NCI-H1105 treated with DMSO at 0.1 percent for 48 hours (cell line): ENCODE measurements at places on chromosomes 1 and 21.

DNA sequence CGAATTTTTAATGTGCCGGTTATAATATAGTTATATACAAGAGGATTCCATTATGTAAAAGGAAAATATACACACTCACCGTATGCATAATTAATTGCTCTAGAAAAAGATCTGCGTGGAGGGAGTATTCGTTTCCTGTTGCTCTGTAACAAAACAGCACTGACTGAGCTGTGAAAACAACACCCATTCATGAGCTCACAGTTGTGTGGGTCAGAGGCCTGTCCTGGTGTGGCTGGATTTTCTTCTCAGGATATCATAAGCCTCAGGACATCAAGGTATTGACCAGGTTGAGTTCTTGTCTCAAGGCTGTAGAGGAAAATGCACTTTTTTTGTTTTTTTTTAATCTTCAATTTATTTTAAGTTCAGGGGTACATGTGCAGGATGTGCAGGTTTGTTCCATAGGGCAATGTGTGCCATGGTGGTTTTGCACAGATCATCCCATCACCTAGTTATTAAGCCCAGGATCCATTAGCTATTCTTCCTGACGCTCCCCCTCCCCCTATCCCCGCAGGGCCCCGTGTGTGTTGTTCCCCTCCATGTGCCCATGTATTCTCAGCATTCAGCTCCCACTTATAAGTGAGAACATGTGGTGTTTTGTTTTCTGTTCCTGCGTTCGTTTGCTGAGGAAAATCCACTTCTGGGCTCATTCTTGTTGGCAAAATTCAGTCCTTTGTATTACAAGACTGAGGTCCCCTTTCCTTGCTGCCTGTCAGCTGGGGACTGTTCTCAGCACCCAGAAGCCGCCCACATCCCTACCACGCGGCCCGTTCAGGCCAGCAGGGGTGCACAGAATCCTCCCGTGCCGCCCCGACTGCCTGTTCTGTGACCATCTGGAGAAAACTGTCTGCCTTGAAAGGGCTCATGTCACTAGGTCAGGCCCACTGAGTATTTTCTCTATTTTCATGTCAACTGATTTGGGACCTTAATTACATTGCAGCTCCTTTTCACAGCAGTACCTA is 87.4 kb upstream of the ERRFI1 start:
- DNase-seq: no peak

DNA sequence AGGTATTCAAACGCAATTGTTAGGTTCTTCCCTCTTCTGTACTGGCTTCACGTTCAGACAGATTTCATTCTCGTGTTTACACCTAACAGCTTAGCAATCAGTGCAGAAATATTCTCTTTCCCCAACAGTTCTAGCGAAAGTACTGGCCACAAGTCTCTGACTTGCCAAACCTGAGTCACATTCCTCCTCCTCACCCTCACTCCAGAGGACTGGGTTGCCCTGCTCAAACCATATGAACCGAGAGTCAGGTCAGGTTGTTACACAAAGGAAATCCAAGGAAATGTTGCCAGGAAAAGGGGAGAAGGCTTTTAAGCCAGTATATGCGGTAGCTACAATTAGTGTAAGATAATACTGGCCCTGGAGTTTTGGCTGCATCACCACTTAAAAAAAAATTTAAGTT is 282.5 kb downstream of the RGS7 start:
- DNase-seq: no peak

DNA sequence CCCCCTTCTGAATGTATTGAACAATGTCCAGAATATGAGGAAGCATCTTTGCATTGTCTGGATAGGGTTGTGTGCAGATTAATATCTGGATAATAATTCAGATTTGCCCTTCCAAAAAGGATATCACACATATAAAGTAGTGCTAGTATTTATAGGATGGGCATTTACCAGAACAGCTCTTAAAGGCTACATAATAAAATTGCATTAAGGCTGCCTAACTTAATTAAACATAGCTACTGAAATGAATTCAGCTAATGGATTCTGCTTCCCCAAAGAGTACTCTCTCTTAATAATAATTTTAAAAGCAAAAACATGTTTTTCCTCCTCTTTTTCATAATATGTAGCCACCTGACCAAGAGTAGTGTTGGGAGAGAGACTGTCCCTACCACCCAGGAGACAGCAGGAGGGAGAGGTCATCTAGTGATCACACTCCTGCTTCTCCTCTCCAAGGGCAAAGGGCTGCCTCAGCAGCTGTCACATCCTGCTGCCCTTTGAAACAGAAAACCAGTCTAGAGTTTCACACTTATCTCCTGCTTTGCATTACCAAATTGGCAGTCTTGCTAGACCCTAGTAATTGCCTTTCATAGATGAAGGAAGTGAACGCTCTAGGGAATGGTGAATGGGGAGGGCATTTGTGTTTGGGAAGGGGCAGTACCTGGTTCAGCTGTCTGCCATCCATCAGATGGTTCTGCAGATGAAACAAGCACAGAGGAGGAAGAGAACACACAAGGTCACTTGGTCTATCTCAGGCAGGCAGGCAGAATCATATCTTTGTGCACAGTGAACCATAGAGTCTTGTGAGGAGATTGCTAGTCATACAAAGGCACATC is 29.3 kb upstream of the DDAH1 start:
- DNase-seq: no peak

DNA sequence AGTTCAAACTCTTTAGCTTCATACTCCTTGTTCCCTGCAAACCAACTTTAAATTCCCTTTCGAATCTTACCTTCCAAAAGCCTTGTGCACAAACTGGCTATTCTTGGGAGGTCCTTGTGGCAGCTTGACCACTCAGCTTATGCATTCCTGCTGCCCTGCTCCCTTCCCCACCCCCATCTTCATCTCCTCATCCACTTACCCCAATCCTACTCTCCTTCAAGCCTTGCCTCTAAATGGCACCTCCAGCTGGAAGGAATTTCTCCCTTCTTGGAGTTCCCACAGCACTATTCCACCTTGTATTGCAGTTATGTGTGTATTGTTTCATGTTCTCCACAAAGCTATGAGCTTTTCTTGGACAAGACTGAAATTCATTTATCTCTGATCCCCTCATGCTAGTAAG is 15.3 kb upstream of the DIRAS3 start:
- DNase-seq: no peak

DNA sequence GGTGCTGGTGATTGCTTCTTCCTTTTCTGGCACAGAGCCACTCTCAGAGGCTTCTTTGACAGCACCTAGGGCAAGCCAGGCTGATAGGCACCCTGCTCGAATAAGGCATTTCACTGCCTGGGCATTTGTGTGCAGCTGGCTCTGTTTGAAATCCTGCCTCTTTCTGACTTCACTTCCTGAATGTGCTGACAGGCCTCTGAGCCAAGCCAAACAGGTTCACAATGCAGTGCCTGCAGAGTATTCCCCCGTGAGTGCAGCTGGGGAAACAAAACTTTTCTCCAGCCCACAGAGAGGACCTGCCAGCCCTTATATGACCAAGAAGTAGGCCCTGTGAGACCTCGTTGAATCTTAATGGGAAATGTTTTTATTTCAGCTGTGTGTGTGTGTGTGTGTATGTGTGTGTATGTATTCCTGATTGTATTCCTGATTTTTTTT is 10.4 kb downstream of the JUN start:
- peak; percentile 70 for DNase-seq

- DNase-seq: no peak
Measured at GRCh38 chr21:45122432-45123132, 48.2 kb downstream of the ADARB1 start.

DNA sequence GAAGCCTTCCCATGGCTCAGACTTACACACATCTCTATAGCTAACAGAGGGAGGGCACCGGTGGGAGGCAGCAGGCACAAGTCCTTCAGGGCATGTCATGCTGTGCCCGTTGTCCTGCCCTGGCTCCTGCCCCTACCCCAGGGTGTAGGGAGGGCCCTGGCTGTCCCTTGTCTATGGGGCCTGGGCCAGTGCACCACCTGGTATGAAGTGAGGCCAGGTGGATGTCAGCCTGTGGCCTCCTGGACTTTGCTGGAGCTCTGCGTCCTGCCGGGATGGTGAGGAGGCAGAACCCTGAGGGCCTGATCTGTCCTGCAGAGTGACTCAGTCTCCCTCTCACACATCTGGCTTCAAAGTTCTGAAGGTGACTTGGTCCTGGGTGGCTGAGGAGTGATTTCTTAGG is 47.3 kb upstream of the GPR37L1 start:
- no peak for DNase-seq

DNA sequence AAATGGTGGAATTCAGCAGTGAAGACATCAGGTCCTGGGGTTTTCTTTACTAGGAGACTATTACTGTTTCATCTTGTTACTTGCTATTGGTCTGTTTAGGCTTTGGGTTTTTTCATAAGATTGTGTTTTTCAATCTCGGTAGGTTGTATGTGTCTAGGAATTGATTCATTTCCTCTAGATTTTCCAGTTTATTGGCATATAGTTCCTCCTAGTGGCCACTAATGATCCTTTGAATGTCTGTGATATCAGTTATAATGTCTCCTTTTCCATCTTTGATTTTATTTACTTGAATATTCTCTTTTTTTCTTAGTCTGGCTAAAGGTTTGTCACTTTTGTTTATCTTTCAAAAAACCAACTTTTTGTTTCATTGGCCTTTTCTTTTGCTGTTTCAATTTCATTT is 233.0 kb downstream of the RWDD3 start:
- DNase-seq: peak; percentile 22

DNA sequence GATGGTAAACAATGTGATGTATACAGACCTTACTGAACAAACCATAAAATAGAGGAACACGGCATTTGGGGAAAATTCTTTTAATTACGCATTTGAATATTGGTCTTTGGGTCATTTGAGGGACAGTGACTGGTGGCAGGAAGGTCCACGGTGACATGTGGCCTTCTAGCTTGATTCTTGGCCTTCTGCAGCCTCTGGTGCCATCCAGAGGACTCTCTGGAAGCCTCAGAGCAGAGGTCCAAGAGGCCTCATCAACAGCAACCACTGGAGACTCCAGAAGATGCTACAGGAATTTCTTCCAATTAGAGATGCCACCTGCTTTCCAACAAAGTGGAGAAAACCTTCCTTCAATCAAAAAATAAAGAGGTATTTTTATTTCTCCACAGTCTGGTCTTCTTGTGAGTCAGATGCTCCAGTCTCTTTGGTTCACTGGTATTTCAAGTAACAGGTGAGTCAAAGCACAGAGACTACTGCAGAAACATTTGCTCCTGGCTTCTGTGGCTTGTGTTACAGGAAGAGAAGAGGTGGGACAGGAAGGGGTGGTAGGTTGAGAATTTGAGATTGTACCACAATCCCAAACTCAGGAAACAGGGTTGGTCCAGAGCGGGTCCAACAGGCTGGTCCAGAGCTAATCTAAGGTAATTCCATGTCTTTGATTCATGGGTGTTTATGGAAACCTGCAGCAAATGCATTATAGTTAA is 2.7 kb upstream of the F5 start:
- DNase-seq: no peak

DNA sequence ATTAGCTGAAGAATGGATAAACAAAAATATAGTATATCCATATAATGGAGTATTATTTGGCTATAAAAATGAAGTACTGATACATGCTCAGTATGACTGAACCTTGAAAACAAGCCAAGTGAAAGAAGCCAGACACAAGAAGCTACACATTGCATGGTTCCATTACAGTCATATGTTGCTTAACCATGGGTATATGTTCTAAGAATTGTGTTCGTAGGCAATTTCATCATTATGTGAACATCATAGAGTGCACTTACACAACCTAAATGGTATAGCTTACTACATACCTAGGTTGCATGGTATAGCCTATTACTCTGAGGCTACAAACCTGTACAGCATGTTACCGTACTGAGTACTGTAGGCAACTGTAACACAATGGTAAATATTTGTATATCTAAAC is 28.6 kb upstream of the FCAMR start:
- DNase-seq: no peak

DNA sequence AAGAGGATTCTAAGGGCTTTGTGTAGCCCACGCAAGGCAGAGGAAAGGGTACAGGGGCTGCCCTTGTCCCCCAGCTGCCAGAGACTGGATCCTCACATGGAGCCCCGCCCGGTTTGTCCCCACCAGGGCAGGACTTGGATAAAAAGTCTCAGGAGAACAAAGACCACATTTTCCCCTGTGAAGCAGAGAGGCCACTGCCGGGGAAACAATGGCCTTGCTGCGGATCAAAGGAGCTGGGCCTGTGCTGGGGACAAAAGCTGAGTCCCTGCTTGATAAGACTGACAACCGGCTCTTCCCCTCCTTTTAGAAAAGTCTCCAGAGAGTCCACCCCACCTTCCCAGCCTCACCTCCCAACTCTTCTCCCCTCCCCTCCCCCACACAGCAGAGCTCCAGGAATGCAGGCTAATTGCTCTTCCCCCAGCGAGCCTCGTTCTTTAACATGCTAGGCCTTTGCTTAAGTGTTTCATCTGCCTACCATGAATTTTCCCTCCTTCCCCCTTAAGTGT is 142.4 kb downstream of the PLPP3 start:
- DNase-seq: no peak

GRCh38 chr1:33042831-33043230 is 6.1 kb upstream of the AK2 start:
- DNase-seq: no peak

DNA sequence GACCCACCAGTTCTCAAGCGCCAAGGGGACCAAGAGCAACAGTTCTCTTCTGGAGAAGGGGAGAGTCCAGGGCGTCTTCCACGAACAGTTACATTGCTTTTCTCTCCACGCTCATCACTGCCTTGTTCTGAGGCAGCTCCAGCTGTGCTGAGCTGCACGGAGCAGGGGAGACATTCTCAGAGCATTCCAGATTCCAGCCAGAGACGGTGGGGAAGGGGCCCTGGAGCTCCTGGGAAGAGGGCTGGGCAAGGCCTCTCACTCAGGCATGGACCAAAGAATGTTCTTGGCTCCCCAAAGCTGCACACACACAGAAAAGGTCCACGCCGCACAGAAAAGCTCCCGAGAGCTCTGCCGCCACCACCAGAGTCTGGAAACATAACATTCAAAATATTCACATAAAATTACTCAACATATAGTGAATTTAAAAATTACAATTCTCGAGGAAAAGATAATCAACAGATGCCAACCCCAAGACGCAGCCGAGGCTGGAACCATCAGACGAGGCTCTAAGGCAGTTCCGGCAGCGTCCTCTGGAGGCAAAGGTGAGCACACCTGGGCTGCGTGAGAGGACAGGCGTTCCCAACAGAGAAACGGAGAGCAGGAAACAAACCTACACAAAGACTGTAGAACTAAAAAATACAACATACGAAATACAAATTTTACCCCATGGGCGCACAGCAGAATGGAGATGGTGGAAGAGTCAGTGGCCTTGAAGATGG is 40.5 kb downstream of the UBE2G2 start:
- DNase-seq: peak; percentile 31

GRCh38 chr1:235107368-235108184 is 21.1 kb downstream of the TOMM20 start:
- DNase-seq: no peak

DNA sequence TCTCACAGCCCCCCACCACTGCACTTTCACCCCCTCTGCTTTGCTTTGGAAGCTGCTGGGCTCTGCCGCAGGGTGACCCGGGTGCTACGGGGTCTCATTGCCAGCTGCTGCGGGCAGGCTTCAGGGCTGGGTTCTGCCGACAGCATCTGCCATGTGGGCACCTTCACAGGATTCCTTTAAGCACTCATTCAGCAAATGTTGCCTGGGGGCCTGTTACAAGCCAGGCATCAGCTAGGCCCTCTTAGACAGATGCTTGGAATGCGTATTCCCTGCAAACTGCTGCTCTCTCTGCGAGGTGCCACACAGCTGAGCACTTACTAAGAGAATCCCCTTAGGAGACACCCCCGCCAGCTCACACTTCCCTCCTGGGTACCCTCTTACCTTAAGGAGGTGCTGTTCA is 29.2 kb downstream of the COL16A1 start:
- no peak for DNase-seq

- DNase-seq: no peak
Measured at GRCh38 chr1:107309962-107310361, 169.1 kb downstream of the NTNG1 start.

GRCh38 chr1:53715478-53715877 is 23.5 kb downstream of the GLIS1 start:
- no peak for DNase-seq
